Transverse colon (tissue), 4 donors: ENCODE measurements at places on chromosomes 7 and 10. TPM values are rescaled to one million over a fixed set of nuclear protein-coding genes. Genes with fewer than 3 reads are reported as not detected.

DNA sequence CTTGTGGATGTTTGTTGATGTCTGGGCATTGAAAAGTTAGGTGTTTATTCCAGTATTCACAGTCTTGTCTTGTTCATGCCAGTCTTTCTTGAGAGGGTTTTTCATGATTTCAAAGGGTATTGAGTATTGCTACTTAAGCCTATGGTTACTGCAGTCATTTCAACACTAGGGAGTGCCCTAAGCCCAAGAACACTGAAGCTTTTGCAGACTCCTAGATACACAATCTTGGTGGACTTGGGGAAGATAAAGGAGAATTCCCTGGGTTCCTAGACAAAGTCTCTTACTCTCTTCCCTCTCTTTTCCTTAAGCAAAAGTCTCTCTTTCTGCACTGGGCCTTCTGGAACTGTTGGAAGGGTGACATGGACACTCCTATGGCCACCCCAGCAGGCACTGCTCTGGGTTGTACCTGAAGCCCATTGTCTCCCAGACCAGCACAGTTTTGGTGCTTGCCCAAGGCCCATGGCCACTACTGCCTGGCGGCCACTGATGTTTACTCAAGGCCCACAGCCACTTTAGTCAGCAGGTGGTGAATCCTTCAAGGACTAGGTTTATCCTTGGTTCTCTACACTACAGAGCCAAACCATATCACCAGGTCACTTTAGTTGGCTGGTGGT is 24.9 kb downstream of the SAMD9 start:
- H3K27me3 ChIP-seq = no peaks in the 10 kb centered on the region
- H3K27ac ChIP-seq = no peak overlapping the region
- no peak overlapping the region for H3K4me3 ChIP-seq
- no peak for DNase-seq
- no peaks in the 10 kb centered on the region for H3K36me3 ChIP-seq

DNA sequence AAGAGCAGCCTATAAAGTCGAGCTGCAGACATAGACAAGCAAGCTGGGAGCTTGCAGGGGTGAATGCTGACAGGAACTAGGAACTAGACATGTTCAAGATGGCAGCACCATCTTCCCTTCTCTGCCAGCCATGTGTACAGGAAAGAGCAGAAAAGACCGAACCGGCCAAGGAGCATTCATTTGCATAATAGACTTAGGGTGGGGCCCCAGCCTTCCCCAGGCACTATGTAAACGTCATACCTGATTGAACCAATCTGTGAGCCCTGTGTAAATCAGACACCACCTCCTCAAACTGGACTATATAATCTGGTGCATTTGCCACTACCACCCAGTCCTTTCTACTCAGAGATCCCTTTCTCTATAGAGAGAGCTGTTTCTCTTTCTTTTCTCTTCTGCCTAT is 106.9 kb upstream of the FAM3C start:
- DNase-seq = no peak
- H3K36me3 ChIP-seq = no peaks in the 10 kb centered on the region
- H3K4me1 ChIP-seq = peaks cover 4% of the 10 kb centered on the region
- H3K27me3 ChIP-seq = no peaks in the 10 kb centered on the region
- H3K27ac ChIP-seq = no peak overlapping the region
- no peak overlapping the region for H3K4me3 ChIP-seq

DNA sequence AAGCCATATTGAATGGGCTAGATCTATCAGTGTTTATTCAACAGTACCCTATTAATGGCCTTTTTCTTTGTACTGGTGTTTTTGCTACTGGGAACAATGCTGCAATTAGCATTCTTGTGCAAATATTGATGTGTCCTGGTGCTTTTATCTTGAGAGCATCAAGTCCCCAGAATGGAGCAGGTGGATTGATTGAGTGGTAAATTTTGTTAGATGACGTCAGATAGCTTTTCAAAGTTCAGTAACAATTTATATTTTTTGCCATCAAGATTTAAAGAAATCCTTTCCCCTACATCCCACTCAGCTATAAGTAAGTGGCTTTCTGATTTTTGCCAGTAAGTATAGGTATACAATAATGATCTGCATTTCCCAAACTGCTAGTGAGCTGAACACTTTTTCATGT is 63.4 kb upstream of the SYPL1 start:
- no peaks in the 10 kb centered on the region for H3K4me1 ChIP-seq
- no peak overlapping the region for H3K27ac ChIP-seq
- no peak for DNase-seq
- no peaks in the 10 kb centered on the region for H3K27me3 ChIP-seq
- H3K36me3 ChIP-seq = no peaks in the 10 kb centered on the region

GRCh38 chr10:90674928-90675327 is 182.9 kb downstream of the HTR7 start:
- H3K27ac ChIP-seq = no peak overlapping the region
- DNase-seq = peak; percentile 8
- H3K36me3 ChIP-seq = no peaks in the 10 kb centered on the region
- H3K27me3 ChIP-seq = no peaks in the 10 kb centered on the region
- no peak overlapping the region for H3K4me3 ChIP-seq
- no peaks in the 10 kb centered on the region for H3K4me1 ChIP-seq

DNA sequence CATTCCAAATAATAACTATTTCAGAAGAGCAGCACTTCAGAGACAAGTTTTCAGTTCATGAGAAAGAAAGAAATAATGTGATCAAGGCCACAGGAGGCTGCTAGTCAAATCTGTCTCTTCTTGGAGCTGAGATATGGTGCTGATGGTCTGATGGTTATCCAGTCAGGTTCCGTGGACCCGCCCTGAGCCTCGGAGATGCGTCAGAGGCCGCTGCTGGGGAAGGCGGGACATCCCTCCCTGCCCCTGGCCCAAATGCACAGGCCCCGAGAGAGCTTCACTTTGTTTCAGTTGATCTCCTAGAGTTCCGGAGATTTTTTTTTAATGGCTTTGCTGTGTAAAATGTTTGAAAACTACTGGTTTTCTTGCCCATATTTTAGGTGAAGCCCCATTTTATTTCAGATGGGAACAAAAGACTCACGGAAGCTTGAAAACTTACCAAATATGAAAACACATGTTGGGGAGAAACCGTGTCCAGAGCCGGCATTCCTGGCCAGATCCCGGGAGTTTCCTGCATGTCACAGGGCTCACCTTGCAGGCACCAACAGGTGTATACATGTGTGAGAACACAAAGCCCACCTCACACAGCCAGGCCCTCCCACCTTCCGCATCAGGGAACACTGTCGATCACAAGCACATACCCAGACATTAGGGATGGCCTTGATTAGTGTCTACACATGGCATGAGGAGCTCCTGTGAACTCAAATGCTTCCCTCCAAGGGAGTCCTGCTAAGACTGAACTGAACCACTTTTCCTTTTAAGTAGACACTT is 499.0 kb downstream of the TCERG1L start:
- no peaks in the 10 kb centered on the region for H3K36me3 ChIP-seq
- H3K4me3 ChIP-seq = no peak overlapping the region

OR2A12 gene
- total RNA-seq = not detected

FRA10AC1 gene
- total RNA-seq = 1.9 TPM

- H3K4me1 ChIP-seq = no peaks in the 10 kb centered on the region
- peaks cover 17% of the 10 kb centered on the region for H3K27me3 ChIP-seq
- no peak overlapping the region for H3K4me3 ChIP-seq
- H3K27ac ChIP-seq = no peak overlapping the region
- no peak for DNase-seq
These were observed 139.0 kb downstream of the PAXIP1 start for GRCh38 chr7:154863766-154864522.

DNA sequence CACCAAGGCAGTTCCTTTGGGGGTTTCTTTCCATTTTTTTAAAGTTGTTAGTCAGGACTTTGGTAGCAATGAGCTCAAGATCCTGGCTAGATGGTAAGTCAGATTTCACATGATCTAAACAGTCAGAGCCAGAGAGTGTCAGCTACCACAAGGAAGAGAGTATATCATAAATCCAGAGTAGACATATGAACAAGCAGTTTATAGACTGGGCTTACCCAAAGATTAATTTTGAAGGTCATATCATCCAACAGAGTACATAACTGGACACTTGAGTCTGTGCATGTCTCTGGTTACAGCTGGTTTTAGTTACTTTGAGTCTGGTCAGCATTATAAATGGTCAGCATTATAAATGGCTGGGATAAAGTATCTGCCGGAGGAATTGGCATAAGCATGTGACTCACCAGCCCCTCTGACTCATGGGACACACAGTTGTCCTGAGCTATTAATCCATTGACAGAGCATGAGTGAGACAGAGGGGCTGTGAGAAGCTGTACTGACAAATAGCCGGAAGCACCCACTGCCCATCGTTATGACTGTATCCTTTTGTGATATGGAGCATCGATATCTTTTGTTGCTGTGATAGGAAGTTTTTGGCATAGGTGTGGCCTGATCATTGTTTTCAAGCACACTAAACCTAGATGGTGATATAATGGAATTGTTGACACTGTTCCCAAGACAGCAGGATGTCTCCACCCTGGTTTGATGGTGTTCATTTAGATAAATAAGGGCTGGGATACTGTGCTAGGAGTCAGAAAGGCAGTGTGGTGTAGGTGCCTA is 19.3 kb downstream of the PPP1R3C start:
- DNase-seq = no peak
- H3K4me1 ChIP-seq = peaks cover 1% of the 10 kb centered on the region
- peak overlapping the region; percentile 52 for H3K27ac ChIP-seq
